Esophagus squamous epithelium (tissue), 5 donors: ENCODE measurements at places on chromosomes 2 and 18. TPM values are rescaled to one million over a fixed set of nuclear protein-coding genes. Genes with fewer than 3 reads are reported as not detected.

KATNAL2 gene
- total RNA-seq, result 3.4 TPM

TXNL4A gene
- 43.2 TPM for total RNA-seq

ARMC9 gene
- total RNA-seq, result 4.7 TPM

PLA2R1 gene
- total RNA-seq, result 10.0 TPM

ASPRV1 gene
- total RNA-seq, result 0.31 TPM

NTSR2 gene
- not detected for total RNA-seq
